AG04450 (cell line): ENCODE measurements at places on chromosomes 11 and 22.

DNA sequence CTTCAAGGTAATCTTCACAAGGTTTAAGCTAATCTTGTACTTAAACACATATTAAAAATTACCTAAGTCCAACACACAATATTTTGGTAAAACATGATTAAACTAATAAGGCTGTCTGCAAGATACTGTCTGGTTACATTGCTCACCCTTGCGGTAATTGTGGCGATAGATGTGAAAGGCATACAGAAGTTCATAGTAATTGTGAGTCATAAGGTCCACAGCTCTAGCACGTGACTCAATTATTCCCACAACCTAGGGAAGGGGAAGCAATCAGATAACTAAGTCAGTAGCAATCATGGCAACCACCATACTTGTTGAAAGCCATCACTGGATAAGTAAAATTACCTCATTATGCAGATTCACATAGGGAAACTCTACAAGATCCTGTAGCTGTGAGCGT lies 30.5 kb upstream of the FNBP4 start:
- peak; percentile 24 for DNase-seq

DNA sequence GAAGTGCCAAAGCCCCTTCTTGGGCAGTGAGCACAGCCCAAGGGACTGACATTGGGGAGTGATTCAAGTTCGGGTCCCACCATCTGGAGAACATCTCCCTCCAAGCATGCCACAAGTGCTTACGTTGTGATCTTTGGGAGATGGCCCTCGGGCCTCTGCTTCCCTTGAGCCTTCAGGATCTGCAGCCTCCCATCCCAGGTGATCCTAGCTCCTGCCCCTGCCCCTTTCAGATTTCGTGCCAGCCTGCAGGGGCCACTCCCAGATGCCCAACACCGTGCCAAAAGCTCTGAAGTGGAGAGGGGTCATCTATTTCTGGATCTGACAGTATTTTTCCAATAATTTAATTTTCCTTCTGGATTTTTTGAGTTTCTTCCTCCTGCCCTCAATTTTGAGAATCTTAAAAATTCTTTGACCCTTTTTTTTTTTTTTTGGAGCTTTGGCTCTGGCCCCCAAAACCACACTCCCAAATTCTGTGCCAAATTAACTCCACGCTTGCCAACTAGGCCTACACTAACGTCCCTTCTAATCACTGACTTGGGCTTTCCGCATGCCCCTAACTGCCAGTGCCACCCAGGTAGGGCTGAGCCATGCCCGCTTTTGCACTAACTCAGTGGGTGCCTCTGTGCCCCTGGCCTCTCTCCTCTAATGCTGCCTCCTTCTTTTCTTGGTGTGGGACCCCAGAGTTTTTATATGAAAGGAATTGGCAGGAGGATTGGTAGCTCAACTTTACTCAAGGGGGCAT lies 25.3 kb downstream of the PHLDB1 start:
- no peak for DNase-seq

GRCh38 chr11:66591175-66591574 lies 1.7 kb downstream of the CCDC87 start:
- no peak for DNase-seq

- no peak for DNase-seq
Measured at GRCh38 chr22:44068422-44069191, 44.5 kb downstream of the PARVB start.

- peak; percentile 71 for DNase-seq
Measured at GRCh38 chr11:48064306-48064705, 83.9 kb downstream of the PTPRJ start.

DNA sequence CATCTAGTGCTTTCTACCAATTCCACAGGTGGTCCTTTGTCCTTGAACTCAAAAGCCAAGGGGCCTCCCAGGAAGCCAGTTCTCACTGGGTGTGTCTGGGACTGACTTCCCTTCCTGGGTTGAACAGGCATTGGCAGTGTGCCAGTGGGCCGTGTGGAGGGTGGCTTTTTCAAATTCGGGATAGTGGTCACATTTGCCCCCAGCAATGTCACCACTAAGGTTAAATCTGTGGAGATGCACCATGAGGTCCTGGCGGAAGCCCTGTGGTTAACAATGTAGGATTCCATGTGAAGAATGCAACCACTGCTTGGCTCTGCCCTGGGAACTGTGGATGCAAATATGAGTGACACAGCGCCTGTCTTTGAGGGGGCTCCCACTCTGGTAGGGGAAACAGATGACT lies 53.2 kb upstream of the MTNR1B start:
- no peak for DNase-seq

- no peak for DNase-seq
Measured at GRCh38 chr11:18853086-18853720, 61.6 kb upstream of the PTPN5 start.

DNA sequence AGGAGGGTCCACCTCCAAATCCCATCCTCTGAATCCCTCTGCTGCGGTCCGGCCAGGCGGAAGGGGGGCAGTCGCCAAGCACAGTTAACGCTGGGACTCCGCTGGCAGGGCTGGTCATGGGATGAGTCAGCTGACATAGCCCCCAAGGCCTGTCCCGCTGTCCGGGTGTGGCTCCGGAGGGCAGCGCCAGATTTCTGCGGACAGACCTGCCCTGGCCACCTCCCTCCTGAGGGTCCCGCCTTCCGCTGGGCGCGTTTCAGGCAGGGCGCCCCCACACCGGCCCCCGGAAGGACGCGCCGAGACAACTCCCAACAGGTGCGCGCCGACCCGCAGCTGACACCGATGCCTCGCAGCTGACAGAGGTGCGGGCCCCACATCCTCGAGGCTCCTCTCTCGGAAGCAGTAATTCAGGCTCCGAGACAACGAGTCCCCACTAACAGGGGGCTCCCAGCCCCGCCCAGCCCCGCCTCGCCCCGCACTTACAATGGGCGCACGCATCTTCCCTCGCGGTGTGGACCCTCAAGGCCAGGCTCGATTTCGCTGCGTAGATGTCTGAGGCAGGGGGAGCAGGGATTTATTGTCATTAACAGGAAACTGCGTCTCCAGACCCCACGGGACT lies 607 bp downstream of the PLAAT3 start:
- DNase-seq, result no peak

GRCh38 chr11:115919341-115920091 lies 415.3 kb upstream of the CADM1 start:
- no peak for DNase-seq

DNA sequence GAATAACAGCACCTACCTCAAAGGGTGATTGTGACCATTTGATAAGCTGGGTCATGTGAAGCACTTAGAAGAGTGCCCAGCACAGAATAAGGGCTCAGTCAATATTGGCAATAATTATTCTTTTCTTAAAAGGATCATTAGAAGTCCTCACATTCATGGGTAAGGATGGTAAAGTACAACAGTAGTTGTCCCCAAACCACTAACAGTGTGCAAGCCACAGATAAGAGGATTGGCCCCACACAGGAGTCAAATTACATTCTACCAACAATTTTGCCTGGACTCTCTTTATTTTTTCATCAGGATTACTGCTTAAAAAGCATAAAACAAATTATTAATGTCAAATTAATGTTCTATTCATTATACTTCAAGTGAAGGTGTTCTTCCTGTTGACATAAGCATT lies 271.5 kb upstream of the PDGFD start:
- DNase-seq, result no peak

DNA sequence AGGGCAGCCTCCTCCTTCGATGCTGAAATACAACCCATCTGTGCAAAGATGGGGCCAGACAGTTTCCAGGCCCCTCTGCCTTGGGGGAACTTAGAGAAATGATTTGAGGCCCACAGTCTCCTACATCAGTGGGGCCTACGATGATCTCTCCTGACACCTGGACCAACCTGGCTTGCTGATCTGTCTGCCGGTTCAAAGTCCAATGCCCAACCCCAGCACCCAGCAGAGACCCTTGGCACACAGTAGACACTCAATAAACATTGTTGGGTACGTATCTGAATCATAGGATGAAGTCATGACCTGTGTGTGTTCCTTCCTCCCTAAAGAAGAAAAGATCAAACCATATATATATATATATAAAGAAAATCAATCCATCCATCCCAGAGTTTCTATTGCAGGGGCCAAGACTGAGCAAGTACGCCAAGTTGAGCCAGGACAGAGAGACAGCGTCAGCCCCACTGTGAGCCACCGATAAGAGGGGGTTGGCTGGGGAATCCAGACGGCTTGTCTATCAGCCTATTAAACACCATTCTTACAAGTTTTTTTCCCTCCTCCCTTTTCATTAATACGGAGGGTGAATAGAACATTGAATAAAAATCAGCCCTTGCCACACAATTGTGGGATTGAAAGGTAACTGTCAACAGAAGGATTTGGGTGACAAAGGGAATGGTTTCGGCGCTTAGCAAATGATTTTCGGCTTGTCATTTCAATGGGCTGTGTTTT lies 244.1 kb downstream of the MN1 start:
- no peak for DNase-seq

GRCh38 chr22:24485608-24486007 lies 9.5 kb upstream of the UPB1 start:
- DNase-seq, result no peak

GRCh38 chr11:100832829-100833228 lies 145.7 kb downstream of the ARHGAP42 start:
- no peak for DNase-seq

GRCh38 chr11:103202048-103202651 lies 92.9 kb downstream of the DYNC2H1 start:
- peak; percentile 11 for DNase-seq

DNA sequence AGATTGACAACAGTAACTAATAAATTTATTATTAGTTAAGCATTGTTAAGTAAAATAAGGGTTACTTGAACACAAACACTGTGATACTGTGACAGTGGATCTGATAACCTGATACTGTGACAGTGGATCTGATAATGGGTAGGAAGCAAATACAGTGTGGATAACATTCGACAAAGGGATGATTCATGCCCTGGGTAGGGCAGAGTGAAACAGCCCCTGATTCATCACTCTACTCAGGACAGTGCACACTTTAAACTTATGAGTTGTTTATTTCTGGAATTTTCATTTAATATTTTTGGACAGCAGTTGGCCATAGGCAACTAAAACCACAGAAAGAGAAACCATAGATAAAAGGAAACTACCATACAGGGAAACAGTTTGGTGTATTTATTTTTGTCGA lies 60.8 kb upstream of the CTSC start:
- DNase-seq, result no peak

DNA sequence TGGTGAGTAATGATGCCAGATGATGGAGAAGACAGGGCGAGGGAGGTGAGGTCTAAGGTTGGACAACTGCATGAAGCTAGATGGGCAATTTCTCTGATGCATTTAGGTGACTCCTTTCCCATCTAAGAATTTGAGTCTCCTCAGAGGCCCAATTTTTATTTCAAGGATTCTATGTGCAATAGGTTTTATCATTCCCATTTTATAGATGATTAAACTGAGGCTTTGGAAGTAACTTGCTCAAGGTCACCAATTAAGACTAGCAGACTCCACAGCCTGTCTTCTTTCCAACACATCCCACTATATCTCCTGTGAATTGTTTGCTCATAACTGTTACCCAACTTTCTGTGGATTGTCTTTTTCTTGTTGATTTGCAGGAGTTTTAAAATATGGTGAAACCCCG lies 28.5 kb downstream of the DSCAML1 start:
- no peak for DNase-seq

DNA sequence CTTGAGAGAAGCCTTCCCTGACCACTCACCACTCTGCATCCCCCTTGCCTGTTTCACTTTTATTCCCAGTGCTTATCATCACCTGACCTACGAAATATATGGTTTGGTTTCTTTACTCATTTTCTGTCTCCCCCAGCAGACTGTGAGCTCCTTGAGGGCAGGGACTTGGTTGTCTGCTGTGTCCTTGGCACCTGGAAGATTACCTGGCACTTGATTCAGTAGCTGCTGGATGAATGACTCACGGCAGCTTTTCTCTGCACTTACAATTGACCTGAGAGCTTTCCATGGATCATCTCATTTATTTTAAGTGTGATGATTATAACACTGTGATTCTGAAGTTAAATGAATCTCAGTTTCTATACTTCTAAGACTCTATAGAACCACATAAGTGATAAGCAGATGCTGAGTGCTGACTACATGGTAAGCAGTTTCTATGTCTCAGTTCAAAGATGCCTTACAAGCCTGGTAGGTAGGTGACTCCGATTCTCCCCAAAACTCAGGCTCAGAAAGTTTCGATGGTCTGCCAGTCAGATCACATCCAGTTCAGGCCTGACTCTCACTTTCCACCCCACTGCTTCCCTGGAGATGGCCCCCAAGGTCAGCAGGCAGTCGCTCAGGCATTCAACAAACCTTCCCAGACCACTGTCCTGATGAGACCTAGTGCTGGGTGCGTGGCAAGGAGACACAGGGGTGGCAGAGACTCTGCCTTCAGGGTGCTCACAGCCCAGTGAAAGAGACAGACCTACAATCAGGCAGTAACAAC lies 11.6 kb downstream of the IL2RB start:
- DNase-seq, result no peak

DNA sequence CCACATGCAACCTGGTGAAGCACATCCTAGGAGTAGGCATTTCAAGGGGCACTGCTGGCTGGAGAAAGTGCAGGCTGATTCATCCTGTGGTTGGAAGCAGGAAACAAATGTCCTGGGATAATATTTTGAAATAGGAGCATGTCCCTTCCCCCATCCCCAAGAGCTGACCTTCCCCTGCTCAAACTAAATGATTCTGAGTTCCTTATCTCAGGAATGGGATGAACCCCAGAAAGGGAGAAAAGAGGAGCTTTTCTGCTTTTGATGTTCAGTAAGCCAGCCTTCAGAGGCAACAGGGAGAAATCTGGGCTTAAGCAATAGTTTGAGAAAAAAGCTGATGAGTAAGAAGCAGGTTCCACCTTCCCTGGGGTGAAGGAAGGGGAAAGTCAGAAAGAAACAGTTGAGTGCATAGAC lies 19.5 kb upstream of the SPON1 start:
- no peak for DNase-seq

DNA sequence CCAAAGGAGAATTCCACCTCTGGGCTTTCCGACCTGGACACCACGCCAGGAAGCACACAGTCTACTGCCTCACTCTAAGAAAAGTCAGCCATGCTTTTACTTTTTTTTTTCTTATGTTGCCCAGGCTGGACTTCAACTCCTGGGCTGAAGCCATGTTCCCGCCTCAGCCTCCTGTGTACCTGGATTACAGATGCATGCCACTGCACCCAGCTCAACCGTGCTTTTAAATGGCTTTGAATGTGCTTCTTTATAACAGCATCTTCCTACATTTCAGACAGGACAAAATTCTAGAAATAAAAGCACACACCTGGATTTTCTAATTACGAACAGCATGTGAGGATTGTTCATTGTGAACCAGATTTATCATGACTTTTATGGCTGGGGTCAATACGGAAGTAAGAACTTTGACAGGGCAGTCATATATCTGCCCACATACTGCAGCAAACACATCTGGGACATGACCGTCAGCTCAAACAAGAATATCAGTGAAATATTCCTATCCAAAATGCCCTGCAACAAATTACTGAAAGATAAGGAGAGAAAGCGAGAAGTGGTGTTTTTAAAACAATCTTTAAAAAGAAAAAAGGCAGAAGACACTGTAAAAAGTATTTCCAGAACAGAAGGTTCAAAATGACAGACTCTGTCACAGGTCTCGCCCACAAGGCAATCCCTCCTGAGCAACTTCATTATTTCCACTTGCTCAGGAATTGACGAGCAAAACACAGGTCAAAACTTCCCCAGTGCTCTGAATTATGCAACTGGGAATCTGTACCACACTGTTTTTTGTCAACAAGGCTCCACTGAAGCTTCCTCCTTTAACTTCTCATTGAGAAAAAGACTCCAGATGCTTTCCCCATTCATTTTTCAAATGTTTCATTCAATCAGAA lies 42.1 kb downstream of the PACSIN2 start:
- no peak for DNase-seq
